GM04503 (cell line): ENCODE measurements at places on chromosomes 2 and 18.

GRCh38 chr18:63376538-63376937, 9.5 kb upstream of the KDSR start:
- DNase-seq: no peak

- DNase-seq: no peak
These were observed 172 bp downstream of the PRKD3 start for GRCh38 chr2:37324536-37324785.

DNA sequence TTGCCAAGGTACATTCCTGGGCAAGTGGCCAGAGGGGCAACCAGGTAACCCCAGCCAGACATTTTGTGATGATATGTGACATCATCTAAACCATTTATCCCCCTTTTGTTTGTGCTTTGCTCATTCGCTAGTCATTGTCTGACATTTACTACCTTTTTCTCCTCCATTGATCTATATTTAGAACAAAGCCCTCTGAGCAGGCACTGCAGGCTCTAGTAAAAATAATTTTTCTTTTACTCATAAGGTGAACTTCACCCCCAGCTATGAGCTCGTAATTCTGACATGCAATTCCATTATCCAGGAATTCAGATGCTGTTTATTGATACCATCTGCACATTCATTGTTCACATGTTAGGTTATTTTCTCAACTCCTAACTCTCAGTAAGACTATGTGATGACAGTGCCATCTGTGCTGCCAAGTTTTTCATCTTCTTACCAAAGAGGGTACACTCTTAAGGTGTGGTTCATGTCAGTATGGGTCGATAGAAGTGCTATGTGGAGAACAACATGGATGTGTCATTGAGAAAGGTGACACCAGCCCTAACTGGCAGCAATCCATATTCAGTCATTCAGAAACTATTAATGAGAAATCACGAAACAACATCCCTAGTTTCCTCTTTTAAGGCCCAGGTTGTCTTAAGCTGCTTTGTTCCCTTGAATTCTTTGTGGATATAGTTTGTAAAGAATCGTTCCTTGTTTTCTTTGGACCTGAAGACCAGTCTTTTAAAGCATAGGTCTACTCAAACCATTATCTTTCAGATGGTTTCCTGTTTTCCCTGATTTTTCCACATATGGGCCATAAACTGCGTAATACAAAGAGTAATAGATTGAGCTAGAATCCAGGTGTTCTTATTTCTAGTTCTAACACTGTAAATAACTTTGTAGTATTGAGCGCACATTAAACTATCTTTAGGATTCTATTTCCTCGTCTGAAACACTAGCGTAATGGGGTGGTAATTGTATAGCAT, 978.1 kb upstream of the CDH2 start:
- peak; percentile 88 for DNase-seq

DNA sequence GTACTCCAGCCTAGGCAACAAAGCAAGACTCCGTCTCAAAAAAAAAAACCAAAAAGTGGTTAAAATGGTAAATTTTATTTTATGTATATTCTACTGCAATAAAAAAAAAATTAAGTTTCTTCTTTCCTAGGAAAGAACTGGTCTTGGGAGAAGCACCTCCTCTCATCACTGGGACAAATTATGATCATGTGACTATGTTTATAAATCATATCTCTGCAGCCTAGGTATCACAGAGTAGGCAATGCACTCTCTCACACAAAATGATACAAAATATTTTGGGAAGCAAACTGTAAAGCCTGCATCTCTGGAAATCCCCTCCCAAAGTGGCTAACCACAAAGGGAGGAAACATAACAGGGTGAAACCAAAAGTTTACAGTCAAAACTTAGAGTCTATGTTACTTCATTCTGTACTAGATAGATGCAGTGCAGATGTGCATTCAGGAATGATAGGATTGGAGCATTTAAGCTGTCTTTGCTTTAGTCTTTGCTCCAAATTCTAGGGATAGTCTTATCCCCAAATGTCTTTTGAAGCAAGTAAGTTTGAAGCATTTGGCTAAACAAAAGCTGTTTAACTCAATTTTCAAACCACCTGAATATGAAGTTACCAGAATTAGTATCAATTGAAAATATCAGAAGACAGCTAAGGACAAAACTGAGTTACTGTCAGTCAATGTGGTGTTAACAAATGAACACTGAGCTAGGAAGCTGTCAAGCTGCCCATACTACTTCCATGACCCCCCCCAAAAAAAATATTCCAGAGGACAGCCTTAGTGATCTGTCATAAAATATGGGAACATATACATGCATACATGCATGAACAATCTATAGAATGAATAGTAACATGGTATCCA, 21.1 kb upstream of the MALT1 start:
- DNase-seq: peak; percentile 30

GRCh38 chr18:5413447-5413846, 117.9 kb upstream of the ZBTB14 start:
- no peak for DNase-seq

- DNase-seq: no peak
These were observed 9.3 kb downstream of the MRPL19 start for GRCh38 chr2:75655861-75656260.

GRCh38 chr2:221330436-221330835, 241.7 kb downstream of the EPHA4 start:
- no peak for DNase-seq

DNA sequence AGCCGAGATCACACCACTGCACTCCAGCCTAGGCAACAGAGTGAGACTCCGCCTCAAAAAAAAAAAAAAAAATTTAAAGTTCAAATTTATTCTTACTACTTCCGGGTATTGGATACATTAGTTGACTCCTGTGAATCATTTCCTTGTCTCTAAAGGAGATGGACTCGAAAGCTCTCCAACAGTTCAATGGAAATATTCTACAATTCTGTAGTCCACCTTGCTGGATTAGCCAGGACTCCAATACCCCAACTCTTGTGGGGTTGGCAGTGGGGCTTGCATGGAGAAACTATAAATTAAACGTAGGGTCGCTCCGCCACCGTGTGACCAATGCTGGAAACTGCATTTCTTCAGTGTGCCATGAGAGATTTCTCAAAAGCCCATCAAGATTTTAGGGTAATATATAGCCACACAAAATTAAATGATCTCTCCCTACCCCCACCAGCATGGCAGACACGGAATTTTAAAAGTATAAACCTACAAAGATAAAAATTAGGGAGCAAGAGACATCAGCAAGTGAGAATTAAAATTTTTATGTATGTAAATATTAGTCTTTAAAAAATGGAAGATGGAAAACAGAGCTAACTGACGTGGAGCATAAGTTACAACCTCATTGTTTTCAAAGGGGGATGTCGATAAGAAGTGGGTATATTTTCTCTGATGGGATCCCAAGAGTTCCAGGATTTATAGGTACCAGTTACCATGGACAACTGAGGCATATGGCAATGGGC, 27.8 kb upstream of the GAREM2 start:
- peak; percentile 3 for DNase-seq

- DNase-seq: peak; percentile 61
These were observed 21.1 kb downstream of the CASP10 start for GRCh38 chr2:201203916-201204654.

DNA sequence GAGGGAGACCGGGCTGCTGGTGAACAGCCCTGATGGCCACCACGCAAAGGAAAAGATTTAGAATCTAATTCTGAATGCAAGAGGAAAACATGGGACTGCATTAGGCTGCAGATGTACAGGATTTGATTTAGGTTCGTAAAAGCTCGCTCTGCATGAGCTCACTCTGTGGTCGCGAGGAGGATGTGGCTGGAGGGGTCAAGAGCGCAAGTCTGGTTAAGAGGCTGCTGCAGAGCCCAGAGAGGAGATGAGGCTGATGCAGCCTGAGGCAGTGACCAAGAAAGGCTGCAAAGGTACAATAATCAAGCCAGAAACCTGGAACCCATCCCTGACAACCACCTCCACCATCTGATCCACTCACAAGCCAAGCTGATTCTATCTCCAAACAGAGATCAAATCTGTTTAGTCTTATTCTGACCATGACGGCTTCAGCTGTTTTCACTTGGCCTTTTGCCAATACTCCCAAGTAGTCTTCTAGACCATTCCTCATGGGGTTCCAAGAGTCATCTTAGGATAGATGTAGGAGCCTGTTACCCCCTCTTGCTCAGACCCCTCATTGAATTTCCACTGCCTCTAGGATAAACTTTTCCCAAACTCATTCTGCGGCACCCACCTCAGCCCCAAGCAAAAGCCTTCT, 58.9 kb upstream of the ARL4C start:
- no peak for DNase-seq

DNA sequence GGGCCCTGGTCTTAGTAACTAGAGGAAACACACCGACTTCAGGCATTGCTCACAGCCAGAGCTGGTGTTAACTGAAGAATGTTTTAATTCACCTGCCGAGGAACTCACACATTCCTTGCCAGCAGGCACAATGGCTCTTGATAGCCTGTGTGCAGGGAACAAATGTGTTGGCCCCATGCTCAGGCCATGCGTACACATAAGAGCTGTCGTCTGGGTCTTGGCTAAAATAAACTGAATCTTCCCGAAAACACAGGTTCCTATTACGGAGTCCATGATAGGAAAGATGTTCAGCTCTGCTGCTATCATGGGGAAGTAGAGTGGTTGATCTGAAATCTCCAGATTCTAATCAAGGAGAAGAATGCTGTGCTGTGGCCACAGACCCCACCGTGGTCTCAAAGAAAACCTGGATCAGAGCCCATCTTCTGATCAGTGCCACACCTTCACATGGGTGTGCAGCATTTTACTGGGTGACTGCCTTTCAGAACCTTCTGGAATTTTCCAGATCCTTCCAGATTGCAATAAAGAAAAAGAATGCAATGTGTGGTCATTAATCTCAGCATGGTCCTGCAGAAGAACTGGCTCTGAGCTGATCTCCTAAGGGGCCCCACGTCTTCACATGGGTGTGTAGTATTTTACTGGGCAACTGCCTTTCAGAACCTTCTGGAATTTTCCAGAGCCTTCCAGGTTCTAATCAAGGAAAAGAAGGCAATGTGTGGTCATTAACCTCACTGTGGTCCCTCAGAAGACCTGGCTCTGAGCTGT, 17.2 kb downstream of the MBP start:
- no peak for DNase-seq

DNA sequence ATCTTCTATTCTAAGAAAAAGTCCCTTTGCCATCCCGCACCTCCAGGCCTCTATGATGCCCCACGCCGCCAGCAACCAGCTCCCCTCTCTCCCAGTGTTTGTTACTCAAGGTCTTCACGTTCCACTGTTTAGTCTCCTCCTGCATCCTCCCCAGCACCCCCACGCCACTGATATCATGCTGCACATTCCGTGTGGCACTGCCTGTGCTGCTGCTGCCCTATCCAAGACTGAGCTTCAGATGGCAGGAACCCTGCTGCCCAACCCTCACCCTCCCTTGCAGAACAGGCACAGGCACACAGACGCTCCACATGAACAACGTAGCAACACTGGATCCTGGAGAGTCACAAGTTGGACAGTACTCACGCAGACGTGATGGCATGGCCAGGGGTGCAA, 35.3 kb downstream of the MYO5B start:
- no peak for DNase-seq

- DNase-seq: no peak
These were observed 223.7 kb upstream of the RBBP8 start for GRCh38 chr18:22709288-22710060.

DNA sequence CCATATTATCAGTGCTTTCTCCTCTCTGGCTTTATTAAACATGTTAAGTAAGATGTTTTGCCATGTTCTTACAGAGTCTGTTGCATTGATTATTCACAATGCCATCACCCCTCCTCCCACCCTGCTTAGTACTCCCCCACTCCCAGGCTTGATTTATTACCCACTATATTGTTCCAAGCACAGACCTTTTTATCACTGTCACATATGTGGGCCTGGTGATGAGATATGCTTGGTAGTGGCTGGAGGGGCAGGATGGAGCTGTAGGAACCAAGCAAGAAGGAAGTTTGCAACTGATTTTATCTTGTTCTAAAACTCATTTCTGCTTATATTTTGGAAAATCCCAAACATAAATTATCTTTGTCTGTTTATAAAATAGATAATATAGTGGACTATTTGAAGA, 748.2 kb upstream of the CELF4 start:
- no peak for DNase-seq

DNA sequence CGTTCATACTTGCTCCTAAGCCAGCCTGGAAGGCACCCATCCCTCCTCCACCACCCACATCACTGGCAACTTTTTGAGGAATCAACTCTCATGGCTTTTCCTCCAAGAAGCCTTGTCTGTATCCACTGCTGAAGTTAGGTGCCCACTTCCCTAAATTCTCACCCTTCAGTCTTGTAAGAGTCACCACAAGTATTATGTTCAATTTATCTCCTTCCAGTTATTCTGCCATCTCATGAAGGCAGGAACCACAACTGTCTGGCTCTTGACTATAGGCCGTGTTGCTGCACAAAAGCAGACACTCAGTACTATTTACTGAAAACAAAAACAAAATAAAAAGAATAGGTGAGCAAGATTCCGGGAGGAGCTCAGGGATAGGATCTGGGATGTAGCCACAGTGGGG, 234.8 kb downstream of the CYRIA start:
- no peak for DNase-seq

- DNase-seq: no peak
These were observed 637 bp upstream of the SFT2D3 start for GRCh38 chr2:127700527-127701192.

DNA sequence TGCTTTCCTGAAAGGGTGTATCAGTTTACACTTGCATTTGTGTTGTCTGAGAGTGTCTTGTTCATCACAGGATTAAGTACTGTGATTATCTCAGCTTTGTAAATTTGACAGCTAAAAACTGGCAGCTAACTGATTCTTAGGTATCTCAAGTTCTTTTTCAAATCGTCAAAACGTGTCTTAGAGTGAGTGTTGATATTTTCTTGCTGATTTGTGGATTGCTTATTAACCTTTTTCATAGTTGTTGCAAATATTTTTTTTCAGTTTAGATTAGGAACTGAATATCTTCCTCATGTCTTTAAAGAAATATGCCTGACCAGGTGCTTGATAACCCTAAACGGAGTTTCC, 41.9 kb downstream of the LRRFIP1 start:
- DNase-seq: no peak

- DNase-seq: no peak
These were observed 75.5 kb upstream of the CCDC68 start for GRCh38 chr18:55034742-55035141.
